ENCODE measurements at places on chromosomes 13 and 19.

DNA sequence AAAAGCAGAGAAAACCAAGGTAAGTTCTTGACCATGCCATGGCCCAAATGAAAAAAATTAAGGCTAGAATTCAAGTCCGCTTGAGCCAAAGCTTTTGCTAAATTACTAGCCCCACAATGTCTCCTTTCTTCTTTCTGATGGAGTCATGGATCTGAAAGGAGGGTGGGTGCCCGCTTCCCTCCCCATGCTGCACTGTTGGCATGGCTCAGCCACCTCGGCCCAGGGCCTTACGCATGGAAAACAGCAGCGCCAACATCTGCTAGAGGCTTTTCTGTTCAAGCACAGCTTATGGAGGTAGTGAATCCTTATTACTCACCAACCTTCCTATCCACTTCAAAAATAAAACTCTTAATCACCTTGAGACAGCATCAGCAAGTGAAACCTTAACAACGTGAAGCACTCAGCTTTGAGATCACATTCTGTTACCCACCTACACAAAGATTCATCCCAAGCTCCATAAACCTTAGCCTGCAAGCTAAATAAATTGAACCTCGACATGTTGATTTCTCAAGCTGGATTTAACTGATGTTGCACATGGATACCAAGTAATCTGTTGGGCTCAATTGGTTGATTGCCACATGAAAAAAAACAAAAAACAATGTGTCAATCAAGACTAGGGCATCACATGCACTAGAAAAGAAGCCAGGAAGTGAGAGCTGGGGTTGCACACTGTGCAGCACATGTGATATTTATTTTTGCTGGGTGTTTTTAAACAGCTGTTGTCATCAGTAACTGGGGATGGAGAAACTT, 43.4 kb downstream of the TPT1 start:
- DNase-seq: no peak

- no peak for DNase-seq
Observed at GRCh38 chr13:55087085-55087484, 2053.6 kb upstream of the PRR20A start.

DNA sequence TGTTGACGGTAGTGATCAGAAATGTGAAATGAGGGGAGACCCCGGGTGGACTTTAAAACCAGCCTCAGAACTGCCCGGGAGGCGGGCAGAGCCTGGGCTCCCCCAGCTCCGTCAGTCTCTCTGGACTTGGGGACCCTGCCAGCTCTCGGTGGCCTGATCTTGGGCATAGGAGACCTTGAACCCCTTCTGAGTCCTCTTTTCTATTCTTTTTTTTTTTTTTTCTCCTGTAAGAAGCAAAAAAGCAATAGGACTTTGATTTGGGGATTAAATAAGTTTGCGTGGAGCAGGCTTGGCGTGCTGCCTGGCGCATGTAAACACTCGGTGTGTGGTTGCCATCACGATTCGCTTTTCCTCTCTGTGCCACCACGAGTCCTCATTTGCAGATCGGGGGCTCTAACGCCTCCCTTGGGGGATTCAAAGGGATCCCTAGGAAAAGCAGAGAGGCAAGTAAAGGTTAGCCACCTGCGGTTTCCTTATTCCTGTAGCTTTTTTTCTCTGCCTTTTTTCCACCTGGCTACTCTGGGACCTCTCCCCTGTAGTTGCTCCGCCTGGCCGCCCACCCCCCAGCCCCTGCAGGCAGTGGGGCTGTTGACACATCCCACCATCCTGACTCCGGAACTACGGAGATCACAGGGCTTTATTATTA, 1.3 kb downstream of the SAFB start:
- no peak for DNase-seq

DNA sequence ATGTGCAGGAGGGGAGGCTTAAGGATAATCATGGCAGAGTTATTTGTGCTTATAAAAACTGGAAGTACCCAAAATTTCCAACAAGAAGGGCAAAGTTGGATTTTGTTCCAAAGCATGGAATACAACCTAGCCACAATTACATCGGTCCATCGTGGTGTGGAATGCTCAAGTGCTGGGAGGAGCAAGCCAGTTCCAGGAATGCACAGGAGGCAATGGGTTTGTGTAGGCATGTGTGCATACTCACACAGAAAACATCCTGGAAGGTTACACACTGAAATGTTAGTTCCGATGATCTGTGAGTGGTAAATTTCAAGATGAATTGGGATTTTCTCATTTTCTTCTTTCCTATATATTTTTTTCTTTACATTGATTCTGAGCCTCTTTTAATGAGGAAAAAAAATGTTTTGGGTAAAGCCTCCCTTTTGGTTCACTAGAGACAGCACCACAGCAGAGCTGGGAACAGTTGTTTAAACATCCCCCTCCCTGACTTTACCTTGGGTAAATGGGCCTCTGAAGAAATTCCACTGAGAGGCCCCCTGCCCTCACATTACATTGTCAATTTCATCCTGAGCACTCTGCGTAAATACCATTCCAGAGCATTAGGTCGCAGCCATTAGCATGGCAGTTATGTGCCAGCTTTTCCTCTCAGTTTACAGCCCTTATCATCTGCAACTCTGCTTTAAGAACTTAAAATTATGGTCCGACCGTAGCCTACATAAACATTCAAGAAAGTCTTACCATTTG, 122.0 kb downstream of the UQCRFS1 start:
- DNase-seq: no peak

DNA sequence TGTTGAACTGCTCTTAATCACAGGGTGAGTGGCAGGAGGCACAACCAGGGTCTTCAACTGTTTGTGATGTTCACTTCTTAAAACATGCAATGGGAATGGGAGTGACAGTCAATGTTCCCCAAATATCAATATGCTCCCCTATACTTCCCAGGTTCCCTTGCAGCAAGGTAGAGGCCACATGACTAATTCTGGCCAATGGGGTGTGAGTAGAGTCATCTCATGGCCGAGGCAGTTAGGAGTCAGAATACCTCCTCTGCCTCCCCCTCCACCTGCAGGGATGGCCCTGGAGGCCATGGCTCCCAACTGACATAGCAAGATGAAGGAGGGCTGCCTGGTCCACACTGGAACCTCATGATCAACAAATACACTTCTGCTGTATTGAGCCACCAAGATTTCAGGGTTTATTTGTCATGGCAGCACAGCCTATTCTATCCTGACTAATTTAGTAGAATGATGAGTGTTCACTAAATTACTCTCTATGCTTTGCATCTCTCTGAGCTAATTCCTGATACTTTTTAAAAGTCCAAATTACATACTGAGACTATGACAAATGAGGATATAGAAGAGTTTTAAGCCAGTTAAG, 8.9 kb downstream of the VRK3 start:
- no peak for DNase-seq

GRCh38 chr13:49733181-49733951, 42.1 kb upstream of the EBPL start:
- DNase-seq: no peak

- no peak for DNase-seq
Observed at GRCh38 chr19:40762754-40763470, 11.9 kb downstream of the SNRPA start.

DNA sequence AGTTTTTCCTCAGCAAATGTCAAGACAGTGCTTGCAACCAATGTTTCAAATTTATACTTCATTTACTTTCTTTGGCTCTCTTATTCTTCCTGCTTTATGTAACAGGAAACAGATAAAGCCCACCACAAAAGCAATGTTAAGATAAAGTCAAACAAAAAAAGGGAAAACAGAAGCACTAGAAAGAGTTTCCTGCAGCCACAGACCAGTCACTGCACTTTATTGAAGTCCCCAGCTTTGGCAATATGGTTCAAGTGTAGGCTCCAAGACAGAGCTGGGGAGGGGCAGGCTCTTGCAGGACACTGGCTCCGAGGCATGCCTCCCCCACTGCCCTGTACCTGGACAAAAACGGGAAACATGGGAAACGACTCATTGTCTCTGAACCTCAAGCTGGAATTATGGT, 15.3 kb upstream of the CDC16 start:
- DNase-seq: no peak

GRCh38 chr13:83281654-83282053, 600.6 kb downstream of the SLITRK1 start:
- no peak for DNase-seq

GRCh38 chr19:10112037-10112761, 706 bp downstream of the P2RY11 start:
- DNase-seq: no peak

DNA sequence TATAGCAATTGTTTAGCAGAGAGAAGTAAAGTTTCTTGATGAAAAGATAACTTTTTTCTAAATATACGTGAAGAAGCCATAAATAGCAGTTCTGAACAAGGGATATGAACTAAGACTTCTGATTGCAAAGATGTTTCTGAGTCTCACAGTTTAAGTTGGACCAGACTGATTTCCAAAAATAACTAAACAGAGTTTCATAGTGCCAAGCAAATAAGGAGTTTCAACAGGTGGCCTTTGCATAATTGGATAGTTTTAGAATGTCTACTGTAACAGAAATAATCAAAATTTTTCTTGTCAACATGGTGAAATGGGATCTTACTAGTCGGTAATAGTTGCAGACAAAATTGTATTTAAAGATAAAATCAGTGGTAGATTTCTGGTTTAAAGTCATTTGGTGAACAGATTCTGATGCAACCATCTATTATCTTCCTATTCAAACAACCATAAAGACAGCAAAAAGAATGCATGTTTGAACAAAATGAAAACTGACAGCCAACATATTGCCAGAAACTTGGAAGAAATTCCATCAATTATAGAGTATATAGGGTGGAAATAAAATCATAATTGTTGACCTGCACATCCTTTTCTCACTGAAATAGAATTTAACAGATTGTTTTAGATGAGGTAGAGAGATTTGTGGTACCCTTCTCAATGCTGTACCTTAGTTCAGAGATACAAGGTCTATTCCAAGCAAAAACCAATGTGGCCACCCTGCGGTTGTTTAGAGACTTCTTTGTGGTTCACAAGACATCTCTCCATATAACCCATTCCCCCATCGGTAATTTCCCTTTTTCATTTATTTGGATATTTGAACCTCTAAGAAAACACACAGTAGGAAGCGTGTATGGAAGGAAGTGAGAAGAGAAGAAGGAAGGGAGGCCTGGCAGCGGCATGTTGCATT, 275.3 kb downstream of the COG6 start:
- DNase-seq: no peak

DNA sequence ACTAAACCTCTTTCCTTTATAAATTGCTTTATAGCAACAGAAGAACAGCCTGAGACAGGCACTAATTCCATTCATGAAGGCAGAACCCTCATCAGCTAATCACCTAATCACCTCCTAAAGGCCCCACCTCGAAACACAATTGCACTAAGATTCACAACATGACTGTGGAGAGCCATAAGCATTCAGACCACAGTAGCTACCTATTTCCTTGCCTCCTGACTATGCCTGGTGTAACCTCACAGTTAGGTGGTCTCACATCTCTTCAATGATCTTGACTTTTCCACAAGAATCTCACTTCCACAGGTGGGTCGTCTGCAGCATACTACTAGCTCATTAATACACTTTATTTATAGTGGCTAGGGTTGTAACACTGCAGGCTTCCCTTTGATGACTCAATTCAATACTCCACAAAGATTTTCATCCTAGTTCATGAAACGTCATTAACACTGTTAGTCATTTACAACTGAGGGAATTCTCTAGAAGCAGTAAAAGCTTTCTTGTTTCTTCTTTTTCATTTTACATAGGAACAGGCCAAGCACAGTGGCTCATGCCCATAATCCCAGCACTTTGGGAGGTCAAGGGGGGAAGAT, 27.1 kb downstream of the STK24 start:
- DNase-seq: no peak

- DNase-seq: no peak
Observed at GRCh38 chr13:106507560-106508274, 27.7 kb downstream of the EFNB2 start.

GRCh38 chr13:42137856-42138537, 89.5 kb downstream of the DGKH start:
- DNase-seq: no peak

- DNase-seq: no peak
Observed at GRCh38 chr19:9644472-9644871, 23.4 kb upstream of the ZNF561 start.

GRCh38 chr13:63455938-63456337, 2040.3 kb upstream of the PCDH20 start:
- DNase-seq: no peak

DNA sequence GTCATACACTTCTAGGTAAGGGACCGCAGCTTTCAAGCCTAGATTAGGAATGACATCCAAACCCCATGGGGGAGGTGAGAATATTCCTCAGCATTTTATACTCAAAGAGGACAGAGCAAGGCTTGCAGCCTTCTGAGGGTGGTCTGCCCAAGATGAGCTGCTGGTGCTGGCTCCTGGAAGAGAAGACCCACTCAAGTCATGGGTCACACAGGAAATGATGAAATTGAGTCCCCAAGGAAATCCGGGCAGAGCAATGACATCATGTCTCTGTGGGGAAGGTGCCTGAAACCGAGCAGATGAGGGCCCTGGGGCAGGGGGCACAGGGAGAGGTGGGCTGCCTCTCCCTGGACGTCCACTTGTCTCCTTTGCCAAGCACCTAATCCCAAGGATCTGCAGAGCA, 468.7 kb downstream of the TSHZ3 start:
- no peak for DNase-seq

DNA sequence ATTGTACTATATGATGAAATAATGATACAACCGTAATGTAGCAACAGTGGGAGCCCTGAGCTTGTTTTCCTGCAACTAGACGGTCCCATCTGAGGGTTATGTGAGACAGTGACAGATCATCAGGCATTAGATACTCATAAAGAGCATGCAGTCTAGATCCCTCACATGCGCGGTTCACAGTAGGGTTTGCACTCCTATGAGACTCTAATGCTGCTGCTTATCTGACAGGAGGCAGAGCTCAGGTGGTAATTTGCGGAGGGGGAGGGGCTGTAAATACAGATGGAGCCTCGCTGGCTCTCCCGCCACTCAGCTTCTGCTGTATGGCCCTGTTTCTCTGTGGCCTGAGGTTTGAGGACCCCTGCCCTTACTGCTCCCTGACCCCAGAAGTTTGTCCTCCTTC, 13.7 kb downstream of the EPHX3 start:
- no peak for DNase-seq

DNA sequence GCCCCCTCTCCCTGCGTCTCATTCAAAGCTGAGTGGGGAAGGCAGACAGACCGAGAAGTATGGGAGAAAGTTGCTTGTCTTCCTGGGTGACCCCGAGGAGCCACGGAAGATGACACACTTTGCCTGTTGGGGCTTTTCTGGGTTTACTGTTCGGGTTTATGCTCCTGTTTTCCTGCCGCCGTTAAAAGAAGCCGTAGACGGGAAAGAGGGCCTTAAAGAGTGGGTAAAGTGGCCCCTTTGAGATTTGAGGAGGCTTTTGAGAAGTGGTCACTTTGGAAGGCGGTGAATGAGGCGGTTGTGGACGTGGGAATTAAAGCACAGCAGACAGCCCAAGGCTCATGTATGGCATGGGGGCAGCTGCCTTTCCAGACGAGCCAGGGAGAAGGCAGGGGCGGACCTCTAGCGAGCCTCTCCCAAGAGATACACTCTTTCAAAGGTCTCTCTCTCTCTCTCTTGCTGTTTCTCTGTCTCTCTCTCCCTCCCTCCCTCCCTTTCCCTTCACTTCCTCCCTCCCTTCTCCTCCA, 493 bp upstream of the LHFPL6 start:
- peak; percentile 17 for DNase-seq

DNA sequence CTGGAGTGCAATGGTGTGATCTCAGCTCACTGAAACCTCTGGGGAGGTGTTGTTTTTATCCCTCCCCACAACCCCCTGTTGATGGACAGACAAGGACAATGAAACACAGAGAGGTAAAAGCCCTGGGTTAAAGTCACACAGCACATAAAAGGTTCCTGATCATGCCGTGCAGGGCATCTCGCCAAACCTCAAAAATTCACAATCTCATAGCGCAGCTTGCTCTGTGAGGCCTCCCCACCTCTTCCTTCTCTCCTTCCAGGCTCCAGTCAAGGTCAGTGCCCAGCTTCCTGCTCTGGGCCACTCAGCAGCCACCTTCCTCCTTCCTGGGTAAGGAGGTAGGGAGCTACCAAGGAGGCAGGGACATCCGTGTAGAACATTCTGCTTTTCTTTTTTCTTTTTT, 2.3 kb downstream of the FUT2 start:
- DNase-seq: no peak

Data from NCI-H345 (cell line).